T47D (cell line): ENCODE measurements at places on chromosomes 2 and 18.

DNA sequence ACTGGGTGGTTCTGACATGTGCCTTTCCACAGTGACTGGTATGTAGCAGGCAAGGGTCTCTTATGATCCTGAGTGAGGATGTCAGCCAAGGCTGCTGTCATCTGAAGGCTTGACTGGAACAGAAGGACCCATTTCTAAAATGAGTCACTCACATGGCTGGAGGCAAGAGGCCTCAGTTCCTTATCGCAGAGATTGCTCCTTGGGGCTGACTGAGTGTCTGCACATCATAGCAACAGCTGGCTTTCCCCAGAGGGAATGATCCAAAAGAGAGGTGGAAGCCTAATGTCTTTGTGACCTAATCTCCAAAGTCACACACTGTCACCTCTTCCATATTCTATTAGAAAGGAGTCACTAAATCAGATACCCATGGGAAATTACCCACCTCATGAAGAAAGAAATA is 114.0 kb downstream of the NEDD4L start:
- DNase-seq = no peak

DNA sequence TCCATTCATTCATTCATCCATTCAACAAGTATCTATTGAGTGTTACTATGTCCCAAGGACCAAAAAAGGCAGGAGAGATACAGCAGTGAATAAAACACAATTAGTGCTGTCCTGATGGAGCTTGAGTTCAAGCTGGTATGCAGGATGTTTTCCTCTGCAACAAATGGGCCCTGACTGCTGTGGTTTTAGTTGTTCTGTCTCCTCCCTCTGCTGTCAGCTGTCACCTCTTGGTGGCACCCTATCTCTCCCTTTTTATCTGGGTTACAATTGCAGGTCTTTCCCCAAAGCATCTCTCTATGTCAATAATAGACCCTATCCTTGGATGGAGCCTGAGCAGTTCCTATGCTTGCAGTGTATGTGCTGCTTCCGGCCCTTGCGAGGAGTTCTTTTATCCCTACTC is 304.8 kb downstream of the PDE11A start:
- no peak for DNase-seq

- DNase-seq = no peak
These were observed 55.9 kb upstream of the ACYP2 start for GRCh38 chr2:54059504-54059903.

- DNase-seq = no peak
These were observed 245.0 kb upstream of the FN1 start for GRCh38 chr2:215680605-215681598.

GRCh38 chr2:79180092-79180491 is 20.5 kb upstream of the REG3A start:
- DNase-seq = no peak
